B cell (primary cell): ENCODE measurements at places on chromosomes 1 and 21.

GRCh38 chr1:18174037-18174436 lies 66.4 kb downstream of the IGSF21 start:
- DNase-seq: no peak

DNA sequence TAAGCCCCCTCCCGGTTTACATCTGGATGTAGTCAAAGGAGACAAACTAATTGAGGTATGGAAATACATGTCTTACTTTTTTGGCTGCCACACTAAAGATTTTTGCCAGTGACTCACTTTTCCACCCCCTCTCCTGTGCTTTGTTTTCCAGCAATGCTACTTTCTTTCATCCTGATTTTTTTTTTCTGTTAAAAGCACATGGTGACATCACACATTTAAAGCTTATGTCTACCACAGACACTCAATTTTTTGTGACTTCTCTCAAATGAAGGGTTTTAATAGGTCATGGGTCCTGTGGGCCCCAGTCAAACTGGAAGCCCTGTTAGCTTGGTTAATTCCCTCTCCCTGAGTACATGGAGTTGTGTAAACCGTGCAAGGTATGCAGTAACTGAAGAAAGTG lies 2.2 kb downstream of the PPP1R8 start:
- no peak for DNase-seq

GRCh38 chr1:246280551-246280950 lies 226.5 kb downstream of the SMYD3 start:
- no peak for DNase-seq

DNA sequence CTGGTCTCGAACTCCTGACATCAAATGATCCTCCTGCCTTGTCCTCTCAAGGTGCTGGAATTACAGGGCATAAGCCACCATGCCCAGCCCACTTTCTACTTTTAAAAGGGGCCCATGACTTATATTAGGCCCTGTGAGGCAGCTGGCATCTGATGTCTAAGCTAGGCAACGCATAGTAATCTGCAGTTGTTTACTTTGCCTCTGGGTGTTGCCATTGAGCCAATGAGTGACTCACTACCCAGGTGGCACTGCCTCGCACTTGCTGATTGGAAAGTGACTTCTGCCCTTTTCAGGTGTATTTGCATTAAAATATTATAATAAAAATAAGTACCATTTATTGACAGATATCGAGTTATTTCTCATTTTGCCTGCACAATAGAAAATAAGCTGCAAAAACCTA lies 84.9 kb downstream of the KIF14 start:
- DNase-seq: no peak

DNA sequence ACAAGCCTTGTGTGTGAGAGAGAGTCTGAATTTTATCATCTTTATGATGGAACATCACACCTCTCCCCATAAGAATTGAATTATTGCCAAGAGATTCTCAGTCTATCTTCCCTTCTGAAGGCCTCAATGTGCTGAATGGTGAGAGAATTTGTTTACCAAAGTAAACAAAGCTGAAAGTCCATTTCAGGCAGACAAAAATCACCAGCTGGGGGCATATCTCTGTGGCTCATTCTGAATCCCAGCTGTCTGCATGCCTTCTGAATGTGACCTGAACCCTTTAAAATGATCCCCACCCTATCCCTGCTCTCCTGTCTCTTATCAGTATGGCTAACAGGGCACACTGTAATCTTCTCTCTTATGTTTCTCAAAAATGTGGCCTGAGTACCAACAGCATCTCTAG lies 99.1 kb upstream of the CAMK1G start:
- DNase-seq: no peak

- DNase-seq: no peak
Observed at GRCh38 chr1:151822404-151822803, 9.2 kb downstream of the RORC start.
